MG63 (cell line): ENCODE measurements at places on chromosomes 2 and 18. TPM values are rescaled to one million over a fixed set of nuclear protein-coding genes. Genes with fewer than 3 reads are reported as not detected.
A peak's percentile ranks its signal among the peaks of the same experiment; 100 is the strongest.

The UGT1A4 gene
- total RNA-seq, result not detected in 2 replicates

The CRYGC gene
- not detected in 2 replicates for total RNA-seq

The DOK6 gene
- 11.2 and 11.6 TPM in 2 replicates for total RNA-seq

The CCDC195 gene
- total RNA-seq, result not detected in 2 replicates

The CFLAR gene
- total RNA-seq, result 29.3 and 39.6 TPM in 2 replicates

The KYNU gene
- 0.82 TPM in 1 of 2 replicates, not detected in the other for total RNA-seq

The SERPINB7 gene
- total RNA-seq, result 0.99 and 4.7 TPM in 2 replicates

The FABP1 gene
- total RNA-seq, result not detected in 2 replicates

DNA sequence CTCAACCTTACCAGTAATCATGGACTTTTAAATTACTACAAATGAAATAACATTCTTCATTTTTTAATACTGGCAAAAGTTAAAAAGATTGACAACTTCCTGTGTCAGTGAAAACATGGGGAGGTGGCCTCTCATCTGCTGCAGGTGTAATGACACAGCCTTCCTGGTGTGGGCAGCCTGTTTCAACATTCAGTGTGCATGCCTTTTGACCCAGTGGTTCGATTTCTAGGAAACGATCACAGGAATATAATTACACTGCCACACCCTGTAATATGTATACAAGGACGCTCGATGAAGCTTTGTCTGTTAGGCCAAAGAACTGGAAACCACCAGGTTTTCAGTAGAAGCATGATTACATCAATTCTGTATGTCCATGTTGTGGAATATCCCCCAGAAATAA lies 68.7 kb downstream of the MTHFD2 start:
- no peak for DNase-seq

DNA sequence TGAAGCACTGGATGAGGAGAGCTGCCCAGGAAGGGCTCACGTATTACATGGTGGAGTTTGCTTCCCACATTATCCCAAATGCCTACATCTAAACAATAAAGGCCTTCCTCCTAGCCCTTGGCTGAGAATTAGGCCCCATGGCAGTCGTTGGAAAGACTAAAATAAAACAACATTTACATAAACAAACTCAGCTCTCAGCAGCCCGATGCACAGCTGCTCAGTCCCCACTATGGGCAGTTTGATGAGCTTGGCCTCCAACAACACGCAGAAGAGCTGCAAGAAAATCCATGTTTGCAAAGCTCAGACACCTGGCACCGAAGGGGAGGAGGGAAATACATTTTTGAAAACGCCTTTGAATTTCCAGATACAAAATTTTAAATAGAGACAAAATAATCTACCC lies 352.4 kb downstream of the EIPR1 start:
- no peak for DNase-seq

DNA sequence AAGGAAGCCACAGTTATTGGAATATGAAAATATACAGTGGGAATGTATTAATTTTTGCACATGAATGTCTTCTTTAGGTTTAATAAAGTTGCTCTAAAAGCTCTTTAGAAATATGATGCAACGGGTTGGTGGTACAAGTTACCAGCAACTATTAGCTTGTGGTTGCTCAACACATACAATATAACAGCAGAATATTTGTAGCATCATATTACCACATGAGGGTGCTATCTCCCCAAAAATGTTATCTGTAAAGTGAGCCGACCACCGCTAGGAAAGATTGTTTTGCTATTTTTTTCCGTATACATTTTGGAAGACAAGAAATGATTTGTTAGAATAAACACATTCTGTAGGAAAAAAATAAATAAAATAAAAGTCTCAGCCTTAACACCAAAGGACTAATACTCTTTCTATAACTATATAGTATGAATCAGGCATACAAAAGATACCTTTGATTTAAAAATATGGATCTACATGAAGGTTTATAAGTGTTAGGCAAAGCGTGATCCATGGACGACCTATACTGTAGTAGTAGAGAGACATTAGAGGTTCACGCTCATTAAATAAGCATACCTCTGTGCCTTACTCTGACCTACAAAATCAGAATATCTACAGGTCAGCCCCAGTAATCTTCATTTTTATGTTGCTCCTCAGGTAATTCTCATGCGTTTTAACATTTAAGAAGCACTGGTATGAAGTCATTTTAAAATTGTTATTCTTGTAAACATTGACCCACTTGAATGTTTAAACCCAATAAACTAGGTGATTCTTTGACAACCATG lies 1110.6 kb upstream of the ACVR2A start:
- no peak for DNase-seq

DNA sequence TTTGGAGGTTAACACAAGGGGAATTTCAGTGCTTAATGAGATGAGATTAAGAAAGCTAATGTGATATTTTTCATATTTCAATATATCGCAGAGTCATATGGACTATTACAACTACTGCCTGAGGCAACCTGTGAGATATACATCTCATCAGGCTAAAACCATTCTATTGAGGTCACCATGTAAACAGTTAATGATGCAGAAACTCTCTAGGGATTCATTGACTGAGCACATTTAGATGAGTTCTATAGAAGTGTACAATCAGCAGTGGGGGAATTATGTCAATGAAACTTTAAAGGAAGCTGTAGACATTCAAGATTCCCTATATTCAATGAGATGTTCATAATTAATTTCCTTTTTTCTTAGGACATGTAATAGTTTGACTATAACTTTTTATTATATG lies 687.4 kb upstream of the SYT4 start:
- DNase-seq, result no peak

GRCh38 chr2:143522699-143523098 lies 393.5 kb downstream of the ARHGAP15 start:
- DNase-seq, result no peak

DNA sequence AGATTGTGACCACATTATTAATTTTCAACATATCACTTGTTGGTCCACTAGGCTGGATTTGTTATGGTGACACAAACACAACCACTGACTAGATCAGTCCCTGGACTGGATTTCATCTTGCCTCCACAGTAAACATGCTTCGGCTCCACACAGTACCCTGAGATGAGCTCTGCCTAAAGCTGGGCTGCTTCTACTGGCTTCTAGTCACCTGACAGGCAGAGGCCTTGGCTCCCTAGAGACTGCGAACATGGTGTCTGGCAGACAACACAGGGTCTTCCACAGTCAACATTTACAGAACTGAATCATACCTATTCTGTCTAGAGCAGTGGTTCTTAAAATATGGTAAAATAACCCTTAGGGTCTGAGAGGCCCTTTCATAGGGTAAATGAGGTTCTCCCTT lies 69.2 kb downstream of the RIT2 start:
- DNase-seq, result no peak

DNA sequence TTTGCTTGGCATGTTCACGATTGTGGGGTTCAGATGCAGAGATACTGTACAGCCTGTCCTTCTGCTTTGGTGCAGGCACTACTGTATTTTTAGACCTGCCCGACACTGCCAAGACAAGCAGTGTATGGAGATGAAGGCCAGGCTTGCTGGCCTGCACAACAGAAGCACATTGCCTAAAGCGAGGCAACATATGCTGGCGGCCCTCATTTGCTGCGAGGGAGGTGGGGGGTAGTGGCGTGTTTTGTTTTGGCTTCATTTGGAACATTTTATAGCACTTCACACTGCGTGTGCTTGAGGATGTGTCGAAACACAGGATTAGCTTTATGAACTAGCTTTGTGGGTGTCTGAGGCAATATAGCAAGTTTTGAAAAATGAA lies 27.0 kb downstream of the TMEM182 start:
- DNase-seq, result no peak

DNA sequence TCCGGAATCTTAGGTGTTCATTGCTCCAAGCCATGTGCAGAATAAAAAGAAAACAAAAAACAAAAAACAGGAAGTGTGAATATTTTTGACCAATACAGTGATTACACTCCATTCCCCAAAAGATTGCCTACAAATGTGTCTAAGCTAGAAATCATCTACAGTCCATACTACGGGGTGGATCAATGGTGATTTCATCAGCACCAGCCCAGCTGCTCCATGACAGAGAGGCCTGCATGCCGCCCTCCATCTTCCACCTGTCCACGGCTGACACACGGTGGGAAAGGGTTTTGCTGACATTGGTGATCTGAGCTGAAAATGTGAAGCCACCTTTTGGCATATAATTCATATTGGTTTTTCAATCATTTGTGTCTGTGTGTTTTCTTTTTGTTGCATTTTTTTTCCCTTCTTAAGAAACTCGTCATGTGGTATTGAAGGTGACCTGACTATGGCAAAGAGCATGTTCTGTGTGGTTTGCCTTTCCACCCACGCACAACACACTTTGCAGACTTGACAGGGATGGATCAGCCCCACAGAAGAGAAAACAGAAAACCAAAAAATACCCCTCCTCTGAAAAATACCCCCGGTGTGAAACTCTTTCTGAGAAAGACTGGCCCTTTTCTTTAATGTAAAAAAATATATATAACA lies 533.1 kb downstream of the RNF144A start:
- DNase-seq, result no peak

- DNase-seq, result peak; percentile 49
Observed at GRCh38 chr2:219175928-219176817, 552 bp downstream of the CNPPD1 start.

DNA sequence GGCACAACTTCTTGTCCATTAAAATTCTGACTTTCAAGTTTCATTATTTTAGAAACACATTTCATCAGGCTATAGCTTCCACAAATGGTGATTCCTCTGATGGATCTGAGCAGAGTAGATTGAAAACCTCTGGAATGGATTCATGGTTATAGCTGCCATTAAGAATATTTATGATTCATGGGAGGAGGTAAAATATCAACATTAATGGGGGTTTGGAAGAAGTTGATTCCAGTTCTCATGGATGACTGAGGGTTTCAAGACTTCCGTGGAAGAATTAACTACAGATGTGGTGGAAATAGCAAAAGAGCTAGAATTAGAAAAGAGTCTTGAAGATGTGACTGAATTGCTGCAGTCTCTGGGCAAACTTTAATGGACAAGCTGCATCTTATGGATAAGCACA lies 797.4 kb downstream of the SUCLG1 start:
- DNase-seq, result no peak

- no peak for DNase-seq
Observed at GRCh38 chr2:222715742-222716141, 44.3 kb downstream of the MOGAT1 start.

DNA sequence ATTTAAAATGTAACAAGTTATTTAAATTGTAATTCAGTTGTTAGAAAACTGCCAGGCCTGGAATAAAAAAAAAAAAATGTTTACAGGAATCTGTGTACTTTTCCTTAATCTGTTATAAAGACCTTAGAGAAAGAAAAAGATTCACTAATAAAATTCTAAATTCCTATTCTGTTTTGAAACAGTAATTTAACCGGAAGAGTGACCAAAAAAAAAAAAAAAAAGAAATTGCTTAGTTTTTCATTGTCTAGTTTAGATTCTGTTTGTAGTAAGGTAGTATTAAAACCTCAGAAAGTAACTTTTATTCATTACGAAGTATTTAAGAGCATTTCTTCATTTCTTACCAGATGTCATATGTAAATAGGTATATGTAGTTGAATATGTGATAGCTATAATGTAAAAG lies 2.5 kb downstream of the REL start:
- no peak for DNase-seq

- DNase-seq, result peak; percentile 82
Observed at GRCh38 chr2:207487650-207488311, 42.0 kb upstream of the CREB1 start.

DNA sequence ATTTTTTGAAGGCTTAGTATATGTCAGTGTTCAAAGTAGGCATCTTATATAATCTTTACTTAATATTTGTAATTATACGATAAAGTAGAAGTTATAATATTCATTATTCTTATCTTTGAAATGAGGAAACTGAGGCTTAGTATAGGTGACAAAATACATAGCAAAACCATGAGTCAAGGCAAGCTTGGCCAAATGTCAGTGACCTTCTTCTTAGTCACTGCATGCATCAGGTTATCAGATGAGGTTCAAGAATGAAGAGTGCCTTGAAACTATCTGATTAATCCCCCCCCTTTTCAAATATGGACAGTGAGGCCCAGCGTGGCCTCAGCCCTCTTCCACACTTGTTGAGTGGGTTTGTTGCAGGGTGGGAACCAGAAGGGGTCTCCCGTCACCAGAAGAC lies 59.3 kb downstream of the PMAIP1 start:
- DNase-seq, result no peak

DNA sequence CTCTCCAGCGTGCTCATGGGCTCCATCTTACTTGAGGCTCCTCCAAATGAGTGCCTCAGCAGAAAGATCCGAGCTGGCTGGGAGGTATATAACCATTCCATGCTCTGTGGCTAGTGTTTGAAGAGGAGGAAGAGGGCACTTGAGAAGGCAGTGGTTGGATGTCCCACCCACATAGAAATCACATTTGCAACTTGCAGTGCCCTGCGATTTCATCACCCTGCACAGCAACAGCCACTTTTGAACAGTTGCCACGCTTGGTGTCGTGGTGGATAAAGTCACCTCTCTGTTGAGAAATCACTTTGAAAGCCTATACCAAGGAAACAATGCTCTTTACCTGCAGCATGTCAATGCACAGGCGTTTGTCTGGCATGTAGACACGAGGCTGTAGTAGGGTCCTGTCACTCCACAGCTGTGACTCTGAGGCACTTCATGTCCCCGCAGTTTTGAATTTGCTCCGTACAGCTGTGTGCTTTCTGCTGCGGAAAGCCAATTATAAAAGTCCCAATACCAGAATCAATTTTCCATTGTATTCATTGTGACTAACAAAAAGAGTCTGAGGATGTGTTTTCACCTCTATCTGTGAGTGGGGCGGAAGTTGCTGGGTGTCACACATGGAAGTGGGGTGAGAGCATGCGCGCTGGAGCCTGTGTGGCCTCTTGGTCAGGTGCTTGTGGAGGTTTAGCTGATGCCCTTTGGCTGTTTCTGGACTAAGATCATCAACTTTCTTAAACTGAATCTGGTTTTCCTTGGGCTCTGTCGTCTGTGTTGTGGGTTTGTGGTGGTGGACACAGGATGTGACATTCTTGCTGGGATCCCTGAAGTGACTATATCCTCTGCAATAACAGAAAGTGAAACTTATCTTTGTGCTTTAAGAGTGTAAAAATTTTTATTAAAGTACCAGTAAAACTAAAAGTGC lies 2.8 kb downstream of the CNDP2 start:
- peak; percentile 49 for DNase-seq

GRCh38 chr18:73461780-73462059 lies 593.9 kb upstream of the NETO1 start:
- DNase-seq, result no peak

- DNase-seq, result no peak
Observed at GRCh38 chr18:80126797-80127196, 17.7 kb downstream of the ADNP2 start.

- DNase-seq, result peak; percentile 16
Observed at GRCh38 chr2:75047189-75047991, 88.9 kb downstream of the POLE4 start.
